ENCODE measurements at places on chromosomes 16 and 17.

DNA sequence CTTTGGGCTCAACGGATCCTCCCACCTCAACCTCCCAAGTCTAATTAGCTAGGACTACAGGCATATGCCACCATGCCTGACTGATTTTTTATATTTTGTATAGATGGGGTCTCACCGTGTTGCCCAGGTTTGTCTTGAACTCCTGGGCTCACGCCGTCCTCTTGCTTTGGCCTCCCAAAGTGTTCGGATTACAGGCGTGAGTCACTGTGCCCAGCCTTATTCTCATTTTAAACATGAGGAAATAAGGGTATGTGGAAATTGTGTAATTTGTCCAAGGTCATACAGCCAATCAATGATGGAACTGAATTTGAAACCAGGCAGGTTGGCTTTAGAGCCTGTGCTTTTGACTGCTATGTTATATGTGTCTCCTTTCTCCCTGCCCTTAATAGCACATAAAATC lies 27.4 kb upstream of the AQP8 start:
- DNase-seq, result no peak

DNA sequence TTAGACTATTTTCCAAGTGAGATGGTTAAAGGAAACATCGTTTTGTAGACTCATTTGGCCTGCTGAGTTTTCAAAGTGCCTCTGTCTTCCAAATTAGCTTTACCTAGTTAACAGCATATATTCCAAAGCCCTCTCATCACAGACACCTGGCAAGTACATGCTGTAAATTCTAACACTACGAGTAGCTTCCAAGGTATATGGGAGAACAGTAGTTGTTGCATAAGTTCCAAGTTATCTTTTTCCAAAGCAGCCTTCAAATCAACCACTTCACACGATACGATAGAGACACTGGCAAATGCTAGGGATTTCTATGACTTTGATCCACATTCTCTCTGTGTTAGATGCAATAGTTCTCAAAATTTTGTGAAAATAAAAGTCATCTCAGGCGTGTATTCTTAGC lies 299.3 kb downstream of the CNTNAP4 start:
- no peak for DNase-seq

DNA sequence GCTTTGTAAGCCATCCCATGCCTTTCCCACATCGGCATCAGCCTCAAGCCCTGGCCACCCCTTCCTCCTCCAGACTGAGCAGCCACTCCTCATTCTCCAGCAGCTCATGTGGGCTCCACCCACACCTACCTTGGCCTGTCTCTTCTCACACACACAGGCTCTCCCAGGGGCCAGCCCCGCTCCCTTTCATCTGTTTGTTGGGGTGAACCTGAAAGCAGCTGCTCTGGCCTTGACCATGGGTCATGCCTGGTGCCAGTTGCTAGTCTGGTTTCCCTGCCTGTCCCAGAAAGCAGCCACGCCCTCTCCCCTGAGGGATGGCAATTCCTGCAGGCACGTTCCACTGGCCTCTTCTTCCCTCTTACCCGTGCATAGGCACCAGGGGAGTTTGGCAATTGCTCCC lies 11.4 kb upstream of the TMEM238L start:
- no peak for DNase-seq

- no peak for DNase-seq
Measured at GRCh38 chr17:79693419-79693818, 37.3 kb upstream of the ENPP7 start.

DNA sequence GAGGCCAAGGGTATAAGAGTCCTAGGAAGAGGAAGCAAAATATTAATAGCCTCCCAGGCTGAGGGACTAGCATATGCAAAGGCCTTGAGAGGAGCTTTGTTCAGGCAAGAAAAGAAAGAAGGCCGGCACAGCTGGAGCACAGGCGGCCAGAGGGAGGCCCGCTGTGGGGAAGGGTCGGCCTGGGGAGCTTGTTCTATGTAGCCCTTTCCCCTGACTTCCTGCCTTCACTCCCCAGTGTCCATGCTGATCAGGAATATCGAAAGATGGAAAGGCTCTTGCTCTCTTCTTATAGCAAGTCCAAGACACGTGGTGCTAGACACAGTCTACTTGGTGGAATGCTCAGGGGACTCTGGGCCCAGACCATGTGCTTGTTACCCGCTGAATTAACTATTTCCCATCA lies 27.4 kb upstream of the HAS3 start:
- DNase-seq, result no peak

- no peak for DNase-seq
Measured at GRCh38 chr16:88742896-88743605, 36.7 kb downstream of the CTU2 start.

GRCh38 chr16:19114359-19115147 lies 789 bp downstream of the ITPRIPL2 start:
- no peak for DNase-seq

DNA sequence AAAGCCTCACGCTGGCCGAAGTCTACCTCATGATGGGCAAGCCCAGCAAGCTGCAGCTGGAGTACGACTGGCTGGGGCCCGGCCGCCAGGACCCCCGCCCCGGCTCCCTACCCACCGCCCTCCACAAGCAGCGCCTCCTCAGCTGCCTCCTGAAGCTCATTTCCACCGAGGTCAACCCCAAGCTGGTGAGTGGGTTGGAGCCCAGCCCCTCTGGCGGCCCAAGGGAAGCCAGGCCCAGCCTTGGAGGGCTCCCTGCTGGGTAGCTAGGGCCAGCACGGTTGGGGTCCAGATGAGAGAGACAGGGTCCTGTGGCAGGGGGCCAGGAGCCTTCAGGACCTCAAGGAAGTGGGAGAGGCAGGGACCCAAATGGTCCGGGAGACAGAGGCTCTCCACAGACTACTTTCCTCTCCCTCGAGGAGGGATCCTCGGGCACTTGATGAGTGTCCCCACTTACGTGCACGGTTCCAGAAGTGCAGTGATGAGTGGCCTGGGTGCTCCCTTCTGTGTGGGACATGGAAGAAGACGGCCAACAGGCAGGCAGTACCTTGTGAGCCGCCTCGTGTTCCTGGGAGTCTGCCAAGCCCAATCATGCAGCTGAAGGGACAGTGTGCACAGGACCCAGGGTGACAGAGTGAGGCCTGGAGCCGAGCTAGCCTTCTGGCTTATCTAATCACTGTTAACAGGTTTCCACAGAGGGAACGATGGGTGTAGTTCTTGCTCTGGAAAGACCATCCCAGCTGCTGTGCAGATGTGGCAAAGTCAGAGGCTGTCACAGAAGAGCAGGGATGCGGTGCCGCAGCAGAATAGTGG lies 21.1 kb upstream of the JPT2 start:
- no peak for DNase-seq

All from NCI-H82 (cell line).